CD8-positive, alpha-beta memory T cell (primary cell): ENCODE measurements at places on chromosomes 3 and 15. TPM values are rescaled to one million over a fixed set of nuclear protein-coding genes. Genes with fewer than 3 reads are reported as not detected.

DNA sequence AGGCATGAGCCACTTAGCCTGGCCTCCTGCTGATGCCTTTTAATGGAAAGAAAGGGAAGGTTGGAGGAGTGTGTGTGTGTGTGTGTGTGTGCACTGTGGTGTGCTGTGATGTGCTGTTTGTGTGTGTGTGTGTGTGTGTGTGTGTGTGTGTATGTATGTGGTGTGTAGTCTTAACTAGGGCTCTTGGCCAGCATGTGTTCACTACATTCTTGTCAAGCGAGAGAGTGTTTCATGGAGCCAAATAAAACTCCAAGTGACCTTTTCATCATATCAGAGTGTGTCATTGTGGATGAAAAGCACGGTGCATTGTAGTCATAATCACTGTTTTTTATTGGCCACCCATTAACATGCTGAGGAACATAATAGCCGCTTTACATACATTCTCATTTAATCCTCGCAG is 30.8 kb upstream of the BHLHE40 start:
- DNase-seq: no peak
- no peak overlapping the region for H3K27ac ChIP-seq
- H3K36me3 ChIP-seq: no peaks in the 10 kb centered on the region
- H3K4me3 ChIP-seq: no peak overlapping the region

DNA sequence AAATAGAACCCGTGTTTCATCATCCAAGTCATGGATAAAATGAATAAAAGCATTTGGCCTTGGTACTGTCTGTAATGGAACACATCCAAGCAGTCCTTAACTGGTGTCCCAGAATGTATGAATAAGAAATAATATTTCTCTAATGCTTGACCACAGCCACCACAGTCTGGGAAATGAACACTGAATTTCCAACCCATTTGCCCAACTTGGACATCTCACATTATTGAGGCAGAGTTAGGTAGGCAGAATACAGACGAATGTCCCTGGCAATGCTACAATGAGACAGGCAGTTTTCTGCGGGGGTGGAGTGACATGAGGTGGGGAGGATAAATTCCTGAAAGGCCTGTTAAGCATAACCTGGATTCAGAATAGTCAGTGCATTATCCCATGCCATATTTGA is 245.7 kb downstream of the ZIC1 start:
- no peak overlapping the region for H3K4me3 ChIP-seq
- no peaks in the 10 kb centered on the region for H3K36me3 ChIP-seq
- no peak overlapping the region for H3K27ac ChIP-seq
- H3K27me3 ChIP-seq: no peaks in the 10 kb centered on the region

GRCh38 chr3:196177567-196177966 is 33.6 kb downstream of the ZDHHC19 start:
- H3K4me3 ChIP-seq: no peak overlapping the region
- H3K27ac ChIP-seq: no peak overlapping the region
- no peak for DNase-seq
- no peaks in the 10 kb centered on the region for H3K36me3 ChIP-seq

Gene ASB14
- not detected for total RNA-seq

Gene MORC1
- not detected for total RNA-seq

Gene GOLGA8T
- total RNA-seq: not detected
